ENCODE measurements at places on chromosomes 1 and 21. TPM values are rescaled to one million over a fixed set of nuclear protein-coding genes. Genes with fewer than 3 reads are reported as not detected.
A peak's percentile ranks its signal among the peaks of the same experiment; 100 is the strongest.

- peaks cover 15% of the 10 kb centered on the region for H3K36me3 ChIP-seq
- no peak overlapping the region for H3K27ac ChIP-seq
- DNase-seq, result no peak
- no peak overlapping the region for H3K4me3 ChIP-seq
- no peaks in the 10 kb centered on the region for H3K27me3 ChIP-seq
- no peaks in the 10 kb centered on the region for H3K4me1 ChIP-seq
These were observed 203.3 kb upstream of the IVNS1ABP start for GRCh38 chr1:185520188-185520920.

DNA sequence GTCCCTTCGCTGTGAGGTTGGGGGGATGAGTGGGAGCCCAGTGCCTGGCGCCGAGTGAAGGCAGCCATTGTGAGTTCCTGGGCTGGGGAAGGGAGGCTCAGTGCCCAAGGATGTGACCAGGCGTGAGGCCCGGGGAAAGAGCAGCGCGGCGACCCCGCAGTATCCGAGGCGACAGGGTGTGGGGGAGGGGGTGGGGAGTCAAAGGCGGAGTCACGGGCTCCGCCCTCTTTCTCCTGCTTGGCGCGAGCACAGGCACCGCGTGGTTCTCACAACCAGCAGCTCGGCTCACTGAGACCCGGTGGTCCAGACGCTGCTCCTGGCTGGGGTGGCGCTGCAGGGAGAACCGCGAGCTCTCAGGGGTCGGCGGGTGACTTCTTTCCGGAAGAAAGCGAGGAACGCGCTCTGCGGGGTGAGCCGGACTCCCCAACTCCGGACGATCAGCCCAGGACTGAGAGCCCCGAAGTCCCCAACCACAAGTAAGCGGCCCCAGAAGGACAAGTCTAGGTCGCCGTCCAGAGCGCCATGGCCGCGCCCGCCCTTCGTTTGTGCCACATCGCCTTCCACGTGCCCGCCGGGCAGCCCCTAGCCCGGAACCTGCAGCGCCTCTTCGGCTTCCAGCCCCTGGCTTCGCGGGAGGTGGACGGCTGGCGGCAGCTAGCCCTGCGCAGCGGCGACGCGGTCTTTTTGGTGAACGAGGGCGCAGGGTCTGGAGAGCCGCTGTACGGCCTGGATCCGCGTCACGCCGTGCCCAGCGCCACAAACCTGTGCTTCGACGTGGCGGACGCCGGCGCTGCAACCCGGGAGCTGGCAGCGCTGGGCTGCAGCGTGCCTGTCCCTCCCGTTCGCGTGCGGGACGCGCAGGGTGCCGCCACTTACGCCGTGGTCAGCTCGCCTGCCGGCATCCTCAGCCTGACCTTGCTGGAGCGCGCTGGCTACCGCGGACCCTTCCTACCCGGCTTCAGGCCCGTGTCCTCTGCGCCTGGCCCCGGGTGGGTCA lies at the start of gene HPDL:
Gene HPDL, plus strand, starts transcription at position 269 of the 997 bp plus-strand sequence. Its CDS starts 254 bp downstream, at position 523.
- peak within 1 kb of the TSS; percentile 84 for H3K27ac ChIP-seq
- no peaks in the 10 kb centered on the region for H3K27me3 ChIP-seq
- peak; percentile 95 for DNase-seq
- H3K36me3 ChIP-seq, result peaks cover 3% of the 10 kb centered on the region
- H3K4me1 ChIP-seq, result peaks cover 33% of the 10 kb centered on the region

GRCh38 chr1:228795596-228795995 lies 60.3 kb downstream of the RHOU start:
- no peak overlapping the region for H3K4me3 ChIP-seq
- no peaks in the 10 kb centered on the region for H3K27me3 ChIP-seq
- no peak for DNase-seq
- no peak overlapping the region for H3K27ac ChIP-seq

MPZ gene
- 4.0 TPM for polyA plus RNA-seq

Data from GM23338 (cell line).